ENCODE measurements at places on chromosomes 16 and 17.
A peak's percentile ranks its signal among the peaks of the same experiment; 100 is the strongest.

DNA sequence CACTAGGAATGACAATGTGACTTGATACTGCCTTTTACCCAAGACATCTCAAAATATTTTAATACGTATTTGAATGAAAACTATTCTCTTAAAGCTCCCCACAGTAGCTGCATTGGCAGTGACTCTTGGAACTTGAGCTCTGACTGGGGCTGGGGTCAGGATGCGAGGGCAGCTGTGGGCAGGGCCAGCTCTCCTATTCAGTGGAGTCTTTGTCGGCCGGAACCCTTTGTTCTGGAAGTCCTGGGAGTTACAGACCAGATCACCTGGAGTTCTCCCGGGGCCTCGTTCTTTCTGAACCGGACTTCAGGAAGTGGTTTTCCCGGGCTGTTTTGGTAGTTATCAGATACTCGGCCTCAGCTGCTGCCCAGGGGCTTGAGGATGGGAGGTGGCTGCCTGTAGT is 84.9 kb downstream of the NPIPB11 start:
- no peak for DNase-seq

DNA sequence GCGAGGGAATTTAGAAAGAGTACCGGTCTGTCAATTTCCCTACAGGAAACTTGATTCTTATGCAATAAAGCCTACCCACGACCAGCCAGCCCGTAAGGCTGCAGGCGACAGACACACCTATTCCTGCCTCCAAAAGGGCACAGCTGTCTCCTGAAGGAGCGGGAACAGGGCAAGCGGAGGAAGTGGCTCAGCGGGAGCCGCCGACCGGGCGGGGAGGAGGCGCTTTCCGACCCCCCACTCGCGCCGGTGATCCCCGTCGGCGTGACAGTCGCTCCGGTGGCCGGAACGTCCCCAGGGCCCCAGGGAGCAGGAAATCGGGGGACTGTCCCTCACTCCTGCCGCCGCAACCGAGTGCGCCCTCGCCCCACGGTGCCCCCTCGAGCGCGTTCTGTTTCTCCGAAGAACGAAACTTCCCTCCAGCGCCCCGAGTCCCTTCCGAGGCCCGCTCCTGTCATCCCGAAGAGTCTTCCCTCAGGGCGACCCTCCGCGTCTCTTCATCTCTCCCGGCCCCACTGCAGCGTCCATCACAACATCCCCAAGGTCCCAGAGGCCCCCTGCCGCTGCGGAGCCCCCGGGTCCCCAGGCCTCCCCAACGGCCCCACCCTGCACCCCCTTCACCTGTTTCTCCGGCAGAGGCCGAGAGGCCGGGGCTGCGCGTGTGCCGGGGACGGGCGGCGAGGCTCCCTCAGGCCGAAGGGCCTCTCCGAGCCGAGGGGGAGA is 421 bp downstream of the STAT3 start:
- peak; percentile 91 for DNase-seq

GRCh38 chr17:79748295-79749099 is 17.8 kb downstream of the ENPP7 start:
- no peak for DNase-seq

GRCh38 chr17:77831474-77832179 is 126.9 kb upstream of the TNRC6C start:
- no peak for DNase-seq

DNA sequence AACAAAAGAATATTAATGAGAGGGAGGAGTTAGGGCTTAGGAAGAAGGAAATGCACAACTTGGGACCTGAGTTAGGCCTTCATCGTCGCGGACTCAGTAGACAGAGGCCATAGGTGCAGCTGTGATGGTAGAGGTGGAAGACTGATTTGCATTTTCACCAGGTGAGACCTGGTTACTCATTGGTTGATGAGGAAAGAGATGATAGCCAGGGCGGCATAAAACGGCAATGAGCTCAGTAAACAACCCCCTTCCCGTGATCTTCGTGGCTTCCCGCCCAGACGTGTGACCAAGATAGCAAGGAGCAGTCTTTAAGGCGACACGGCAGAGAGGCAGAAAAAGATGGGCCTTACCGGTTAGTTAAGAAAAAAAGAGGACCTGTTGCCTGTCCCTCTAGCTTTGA is at the start of gene TMC5:
TMC5 (plus strand) TSS at position 244 of the 400 bp plus-strand sequence. CDS start 22,156 bp downstream, outside the sequence.
- DNase-seq = no peak

DNA sequence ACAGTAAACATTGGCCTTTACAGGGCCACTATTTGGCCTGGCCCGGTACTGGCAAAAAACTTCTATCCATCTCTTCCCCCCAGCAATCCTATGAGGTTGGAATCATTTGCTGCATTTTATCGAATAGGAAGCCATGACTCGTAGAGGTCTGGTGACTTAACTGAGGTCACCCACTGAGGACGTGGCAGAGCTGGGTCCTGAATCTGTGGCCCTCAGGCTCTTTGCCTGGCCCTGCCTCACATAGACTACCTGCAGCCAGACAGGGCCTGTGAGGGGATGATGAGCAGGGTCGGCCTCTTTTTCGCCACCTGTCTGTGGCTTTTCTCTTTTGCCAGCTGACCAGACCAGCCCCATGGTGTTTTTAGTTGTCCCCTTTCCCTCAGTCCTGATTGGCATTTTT is 1.9 kb downstream of the PPP4C start:
- no peak for DNase-seq

- no peak for DNase-seq
These were observed 3.8 kb upstream of the ATP2A3 start for GRCh38 chr17:3968015-3968414.

GRCh38 chr16:57916735-57917438 is 54.0 kb downstream of the CNGB1 start:
- DNase-seq = no peak

- no peak for DNase-seq
These were observed at the start of gene CA10 for GRCh38 chr17:52158450-52159042. Gene CA10, minus strand, starts transcription at chr17:52158714.

- DNase-seq = no peak
These were observed 8.0 kb downstream of the ENDOV start for GRCh38 chr17:80422981-80423380.

DNA sequence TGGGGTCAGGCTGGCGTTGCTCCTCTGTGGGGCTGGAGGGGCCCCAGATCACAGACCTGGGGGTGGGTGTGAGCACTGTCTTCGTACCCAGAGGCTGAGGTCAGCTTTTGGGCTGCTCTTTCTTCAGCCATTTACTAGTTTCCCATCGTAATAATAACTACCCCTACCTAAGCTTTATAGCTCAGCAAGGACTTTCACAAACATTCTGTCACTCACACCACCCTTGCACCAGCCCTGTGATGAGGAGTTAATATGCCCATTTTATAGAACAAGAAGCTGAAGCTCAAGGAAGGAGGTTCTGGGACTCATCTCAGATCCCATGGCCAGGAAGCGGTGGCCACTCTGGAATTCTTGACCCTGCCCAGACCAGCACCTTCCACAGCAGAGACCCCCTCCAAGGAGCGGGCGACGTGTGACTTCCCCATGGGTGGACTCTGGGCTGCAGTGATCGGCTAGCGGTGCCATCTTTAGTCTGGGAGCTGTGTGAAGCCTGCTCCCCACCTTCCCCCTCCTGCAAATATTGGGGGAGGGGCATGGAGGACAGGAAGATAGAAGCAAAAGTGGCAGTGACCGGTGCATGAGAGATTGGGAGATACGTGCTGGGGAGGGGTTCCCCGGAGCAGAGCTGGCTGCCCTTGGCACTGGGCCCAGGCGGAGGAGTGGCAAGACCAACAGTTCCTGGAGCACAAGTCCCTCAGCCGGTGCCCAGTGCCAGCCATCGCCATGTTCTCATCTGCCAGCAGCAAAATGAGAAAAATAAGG is 81.8 kb upstream of the TOB1 start:
- peak; percentile 47 for DNase-seq

- no peak for DNase-seq
These were observed 4.7 kb upstream of the CNOT1 start for GRCh38 chr16:58634265-58634802.

DNA sequence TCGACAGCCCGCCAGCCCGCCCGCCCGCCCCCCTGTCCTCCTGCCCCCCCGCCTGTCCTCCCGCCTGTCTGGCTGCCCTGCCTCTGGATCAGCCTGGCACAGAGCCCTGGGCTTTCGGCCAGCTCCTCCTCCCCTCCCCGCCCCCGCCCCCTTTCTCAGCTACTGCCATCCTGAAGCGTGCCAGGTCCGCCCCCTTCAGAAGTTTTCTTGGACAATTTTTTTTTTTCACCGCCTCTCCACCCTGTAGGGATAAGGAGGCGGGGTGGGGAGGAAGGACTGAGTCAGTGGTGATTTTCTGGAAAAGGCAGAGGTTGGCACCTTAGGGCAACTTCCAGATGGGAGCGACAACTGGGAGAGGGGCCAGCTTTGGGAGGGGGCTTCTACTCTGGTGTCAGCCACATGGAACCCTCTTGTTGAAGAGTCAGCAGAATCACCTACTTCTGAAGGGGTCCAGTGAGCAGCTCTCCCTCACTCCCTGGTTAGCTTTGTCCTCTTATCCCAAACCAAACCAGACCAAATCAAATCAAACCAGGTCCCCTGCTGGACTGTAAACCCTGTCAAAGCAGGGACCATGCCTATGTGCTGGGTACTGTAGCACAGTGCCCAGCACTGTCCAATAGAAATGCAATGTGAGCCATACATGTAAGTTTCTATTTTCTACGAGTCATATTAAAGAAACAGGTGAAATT is 19.7 kb downstream of the IGF2BP1 start:
- DNase-seq = no peak

GRCh38 chr17:46020023-46020761 is 21.1 kb downstream of the STH start:
- peak; percentile 84 for DNase-seq

DNA sequence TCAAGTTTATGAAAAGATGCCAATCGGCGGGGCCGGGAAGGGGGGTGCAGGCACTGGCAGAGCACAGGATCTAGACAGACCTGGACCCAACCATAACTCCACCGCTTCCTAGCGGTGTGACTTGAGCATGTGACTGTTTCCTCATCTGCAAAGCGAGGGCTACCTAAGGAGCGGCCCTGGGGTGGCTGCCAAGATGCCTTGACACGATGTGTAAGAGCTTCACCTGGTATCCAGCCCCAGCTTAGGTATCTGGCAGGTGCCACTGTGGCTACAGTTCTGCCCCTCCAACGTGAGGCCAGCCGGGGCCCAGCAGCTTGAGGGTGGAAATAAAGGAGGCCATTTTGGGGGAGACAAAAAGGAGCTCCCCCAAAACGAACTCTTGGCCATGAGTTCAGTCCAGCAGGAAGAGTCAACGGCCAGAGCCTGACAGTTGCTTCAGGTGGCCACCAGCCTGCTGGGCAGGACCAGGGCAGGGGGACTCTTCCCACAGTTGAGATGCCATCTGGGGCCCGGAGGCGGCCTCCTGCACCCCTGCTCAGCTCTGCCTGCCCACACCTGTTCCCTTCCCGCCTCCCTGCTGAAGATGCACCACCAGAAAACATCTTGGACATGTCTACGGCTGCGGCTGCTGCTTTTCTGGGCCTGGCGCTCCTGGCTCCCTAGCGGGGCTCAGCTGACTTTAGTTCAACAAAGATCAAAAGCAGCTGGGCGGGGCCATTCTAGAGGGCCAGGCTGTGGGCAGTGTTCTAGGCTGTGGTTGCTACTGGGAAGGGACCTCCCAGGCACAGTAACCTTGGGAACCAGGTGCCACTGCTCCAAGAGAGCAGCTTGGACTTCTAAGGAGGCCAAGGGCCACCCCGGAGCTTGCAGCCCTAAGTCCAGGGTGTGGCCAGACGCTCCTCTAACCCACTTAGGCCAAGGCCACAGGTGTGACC is 3.4 kb upstream of the MTSS2 start:
- no peak for DNase-seq

DNA sequence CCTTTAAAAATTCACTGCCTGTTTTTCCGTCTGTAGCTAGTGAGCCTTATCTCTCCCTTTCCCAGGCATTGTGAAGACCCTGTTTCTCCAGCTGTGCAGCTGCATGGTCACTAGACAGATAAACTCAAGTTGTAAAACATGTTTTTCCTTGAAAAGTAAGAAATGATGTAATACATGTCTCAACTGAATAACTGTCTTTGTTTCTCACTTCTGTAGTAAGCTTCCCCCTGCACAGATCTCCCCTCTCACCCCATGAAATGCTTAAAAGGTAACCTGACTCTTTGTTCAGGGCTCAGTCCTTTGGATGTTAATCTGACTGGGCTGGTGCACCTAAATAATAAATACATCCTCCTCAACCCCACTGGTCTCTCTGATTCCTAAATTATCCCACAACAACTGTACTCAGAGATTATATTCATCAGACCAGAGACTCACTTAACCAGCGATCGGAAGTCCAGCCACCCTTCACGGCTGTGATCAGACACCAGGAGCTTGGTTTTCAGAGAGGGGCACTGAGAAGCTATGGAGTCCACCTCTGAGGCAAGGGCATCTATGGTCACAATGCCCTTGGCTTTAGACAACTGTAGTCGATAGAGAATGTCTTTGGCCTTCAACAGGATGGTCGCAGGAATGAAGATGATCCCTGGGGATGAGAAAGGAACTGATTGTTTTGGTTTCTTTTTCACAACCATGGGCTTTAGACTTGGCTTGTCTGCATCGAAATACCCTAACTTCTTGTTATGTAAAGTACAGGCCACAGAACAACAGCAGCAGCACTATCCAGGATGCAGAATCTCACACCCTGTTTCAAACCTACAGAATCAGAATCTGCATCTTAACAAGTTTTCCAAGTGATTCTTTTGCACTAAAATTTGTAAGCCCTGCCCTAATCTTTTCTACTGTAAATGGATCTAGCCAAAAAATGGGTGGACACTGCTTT is 15.4 kb downstream of the ACSM1 start:
- no peak for DNase-seq

- no peak for DNase-seq
These were observed 11.0 kb upstream of the HAS3 start for GRCh38 chr16:69094501-69094900.

DNA sequence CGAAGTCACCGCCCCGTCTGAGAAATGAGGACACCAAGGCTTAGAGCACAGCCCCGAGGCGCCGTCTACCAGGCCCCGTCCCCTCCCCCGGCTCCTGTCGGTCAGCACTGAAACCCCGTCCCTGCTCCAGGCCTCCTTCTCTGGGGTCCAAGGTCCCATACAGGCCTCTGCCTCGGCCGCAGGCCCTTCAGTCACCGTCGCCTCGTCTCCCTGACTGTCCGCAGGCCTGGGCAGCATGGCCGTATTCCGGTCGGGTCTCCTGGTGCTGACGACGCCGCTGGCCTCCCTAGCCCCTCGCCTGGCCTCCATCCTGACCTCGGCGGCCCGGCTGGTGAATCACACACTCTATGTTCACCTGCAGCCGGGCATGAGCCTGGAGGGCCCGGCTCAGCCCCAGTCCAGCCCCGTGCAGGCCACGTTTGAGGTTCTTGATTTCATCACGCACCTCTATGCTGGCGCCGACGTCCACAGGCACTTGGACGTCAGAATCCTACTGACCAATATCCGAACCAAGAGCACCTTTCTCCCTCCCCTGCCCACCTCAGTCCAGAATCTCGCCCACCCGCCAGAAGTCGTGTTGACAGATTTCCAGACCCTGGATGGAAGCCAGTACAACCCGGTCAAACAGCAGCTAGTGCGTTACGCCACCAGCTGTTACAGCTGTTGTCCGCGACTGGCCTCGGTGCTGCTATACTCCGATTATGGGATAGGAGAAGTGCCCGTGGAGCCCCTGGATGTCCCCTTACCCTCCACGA is 617 bp downstream of the COASY start:
- no peak for DNase-seq

- DNase-seq = no peak
These were observed 19.9 kb downstream of the ERCC4 start for GRCh38 chr16:13939821-13940220.
